ENCODE measurements at places on chromosomes 1 and 21.
A peak's percentile ranks its signal among the peaks of the same experiment; 100 is the strongest.

DNA sequence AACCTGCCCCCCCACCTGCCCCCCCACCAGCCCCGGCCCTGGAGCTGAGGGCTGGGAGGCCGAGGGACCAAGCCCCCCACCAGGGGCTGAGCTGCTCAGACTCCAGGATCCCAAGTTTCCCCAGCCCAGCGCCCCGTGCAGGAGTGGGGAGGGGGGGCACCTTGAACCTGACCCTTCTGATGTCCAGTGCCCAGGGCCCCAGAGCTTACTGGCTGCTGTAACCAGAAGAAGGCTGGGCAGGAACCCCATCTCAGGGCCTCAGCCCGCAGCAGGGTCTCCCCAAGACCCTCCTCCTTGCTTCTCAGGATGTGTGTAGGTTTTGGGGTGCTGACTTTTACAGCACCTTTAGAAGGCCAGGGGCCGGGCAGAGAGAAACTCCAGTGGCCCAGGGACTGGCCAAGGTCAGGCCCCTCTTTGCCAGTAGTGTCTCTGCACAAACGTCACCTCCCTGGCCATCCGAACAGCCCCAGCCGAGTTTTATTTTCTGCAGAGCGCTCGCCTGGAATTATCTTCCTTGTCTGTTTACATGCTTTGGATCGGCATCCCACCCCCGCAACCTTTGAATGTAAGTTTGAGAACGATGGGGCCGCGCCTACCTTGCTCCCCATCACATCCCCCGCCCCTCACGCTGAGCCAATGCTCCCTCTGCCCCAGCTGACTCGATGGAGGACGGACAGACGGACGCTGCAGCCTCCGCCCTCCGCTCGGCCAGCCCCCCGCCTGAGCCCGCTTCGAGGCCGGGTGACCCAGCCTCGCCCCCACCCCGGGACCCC lies 70.1 kb upstream of the CASZ1 start:
- peak; percentile 46 for DNase-seq

DNA sequence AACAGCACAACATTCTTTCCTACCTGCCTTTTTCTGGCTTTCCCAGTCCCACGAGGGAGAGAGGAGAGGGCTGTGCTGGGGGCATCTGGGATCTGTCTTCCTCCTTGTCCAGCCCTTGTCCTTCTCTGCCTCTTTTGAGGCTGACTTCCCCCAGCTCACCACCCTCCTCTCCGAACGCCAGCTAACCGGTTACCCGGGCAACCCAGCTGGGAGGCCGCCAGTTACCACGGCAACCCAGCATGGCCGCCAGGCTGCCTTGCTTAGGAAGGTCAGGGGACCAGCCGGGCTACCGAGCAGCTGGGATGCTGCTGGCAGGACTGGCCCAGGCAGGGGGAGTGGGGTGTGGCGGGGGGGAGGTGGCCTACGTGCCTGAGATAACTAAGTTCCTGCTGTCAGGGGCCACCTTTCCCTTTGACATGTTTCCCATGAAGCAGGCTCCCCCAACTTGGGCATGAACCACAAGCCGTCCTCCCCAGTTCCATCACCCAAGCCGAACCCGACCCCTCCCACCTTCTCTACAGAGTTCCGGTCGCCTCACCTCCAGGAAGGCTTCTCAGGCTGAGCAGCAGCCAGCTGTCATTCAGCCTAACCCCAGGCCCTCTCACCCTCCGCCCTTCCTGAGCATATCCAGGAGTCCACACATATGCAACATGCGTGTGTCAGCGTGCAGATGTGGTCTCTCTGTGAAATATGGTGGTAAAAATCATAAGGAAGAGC lies 8.7 kb downstream of the PLEKHA6 start:
- peak; percentile 62 for DNase-seq

DNA sequence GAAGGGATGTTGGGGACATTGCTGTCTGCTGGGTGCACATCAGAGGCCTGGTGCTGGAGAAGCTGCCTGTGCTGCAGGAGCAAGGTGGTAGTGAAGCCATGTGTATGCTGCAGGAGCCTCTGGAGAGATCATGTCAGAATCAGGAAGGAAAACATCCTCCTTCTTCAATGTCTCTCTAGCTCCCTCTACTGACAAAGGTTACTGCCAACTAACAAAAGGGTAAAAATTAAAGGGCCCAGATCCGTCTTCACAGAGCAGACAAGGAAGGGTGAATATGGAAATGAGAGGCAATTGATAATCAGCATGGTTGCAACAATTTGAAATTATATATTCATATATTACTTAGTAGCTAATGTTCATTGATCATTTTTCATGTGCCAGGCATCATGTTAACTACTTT lies 32.2 kb downstream of the FAM177B start:
- no peak for DNase-seq

GRCh38 chr1:167564612-167565270 lies 11.2 kb upstream of the CREG1 start:
- no peak for DNase-seq

GRCh38 chr1:25140073-25140797 lies 92.1 kb downstream of the SYF2 start:
- DNase-seq: no peak

DNA sequence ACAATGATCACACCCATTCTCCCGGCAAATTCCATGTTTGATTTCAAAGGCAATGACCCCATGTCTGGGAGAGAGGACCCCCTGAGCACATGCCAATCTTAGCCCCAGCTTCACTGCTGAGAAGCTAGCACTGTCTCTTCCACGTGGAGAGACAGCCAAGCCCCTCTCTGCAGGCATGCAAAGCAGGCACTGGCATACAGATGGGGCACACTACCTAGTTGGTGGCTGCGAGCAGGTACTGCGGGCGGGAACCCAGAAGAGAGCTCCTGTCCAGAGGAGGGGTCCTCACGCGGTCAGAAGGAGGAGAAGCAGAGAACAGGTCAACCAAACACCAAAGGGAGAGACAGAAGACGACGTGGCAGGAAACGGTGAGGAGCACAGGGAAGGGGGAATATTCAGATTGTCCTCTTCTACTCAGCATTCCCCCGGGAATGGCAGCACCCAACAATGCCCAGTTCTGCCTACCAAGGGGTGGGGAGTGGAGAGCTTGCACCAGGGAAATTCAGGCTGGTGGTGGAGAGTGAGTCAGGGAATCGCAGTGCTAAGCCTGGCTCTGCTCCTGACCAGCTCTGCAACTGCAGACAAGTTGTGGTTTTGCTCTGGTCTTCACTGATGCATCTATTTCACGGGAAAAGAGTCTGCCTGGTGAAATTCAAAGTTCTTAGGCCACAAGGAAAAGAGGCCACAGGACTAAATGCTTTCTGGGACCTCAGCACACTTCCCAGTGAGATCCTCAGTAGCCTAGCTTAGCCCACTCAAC lies 48.1 kb upstream of the GOLT1A start:
- peak; percentile 77 for DNase-seq

DNA sequence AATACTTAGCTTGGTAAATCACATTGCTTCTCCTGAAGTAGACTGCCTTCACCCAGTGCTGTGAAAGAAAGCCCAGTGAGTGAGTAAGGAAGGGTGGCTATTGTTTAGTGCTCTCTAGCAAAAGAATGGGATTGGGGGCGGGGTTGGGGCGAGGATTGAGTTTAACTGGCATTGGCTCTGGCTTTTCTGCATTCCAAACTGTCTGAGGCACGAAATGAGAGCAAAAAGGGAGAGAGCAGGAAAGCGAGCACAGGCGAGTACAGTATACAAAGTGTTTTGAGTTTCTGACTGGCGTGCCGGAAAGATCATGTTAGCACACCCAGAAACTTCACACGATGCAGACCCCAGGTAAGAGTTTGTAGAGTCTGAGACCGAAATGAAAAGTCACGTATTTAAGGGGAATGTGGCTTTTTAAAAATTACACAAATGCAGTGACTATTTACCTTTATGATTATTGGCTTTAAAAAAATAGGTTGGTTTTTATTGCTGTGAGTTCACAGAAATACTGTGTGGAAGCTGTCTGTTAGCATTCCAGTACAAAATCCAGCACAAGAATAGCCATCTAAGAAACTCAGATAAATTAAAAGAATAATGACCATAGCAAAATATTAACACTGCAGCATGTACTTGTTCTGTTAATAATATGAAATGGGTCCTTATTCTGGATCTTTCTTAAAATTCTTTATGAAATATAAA lies 155.4 kb downstream of the CLEC20A start:
- DNase-seq: peak; percentile 85

GRCh38 chr1:6776895-6777294 lies 8.4 kb upstream of the CAMTA1 start:
- no peak for DNase-seq

DNA sequence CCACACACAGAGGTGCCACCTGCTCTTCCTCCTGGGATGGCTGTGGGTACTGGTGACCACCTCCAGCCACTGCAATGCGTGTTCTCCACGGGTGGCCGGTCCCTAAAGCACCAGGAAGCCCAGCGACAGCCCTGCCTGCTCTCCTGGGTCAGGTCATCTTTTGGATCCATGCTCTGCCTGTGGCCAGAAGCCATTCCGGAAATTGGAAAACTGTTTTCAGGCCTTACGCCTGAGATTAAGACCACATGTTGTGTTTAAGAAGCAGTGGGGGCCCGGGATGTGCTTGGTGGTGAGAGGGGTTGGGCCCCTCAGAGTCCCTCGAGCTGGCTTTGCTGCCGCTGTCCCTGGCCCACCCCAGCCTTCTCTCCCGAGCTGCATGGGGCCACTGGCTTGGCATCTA lies 150.8 kb downstream of the PEX14 start:
- no peak for DNase-seq

DNA sequence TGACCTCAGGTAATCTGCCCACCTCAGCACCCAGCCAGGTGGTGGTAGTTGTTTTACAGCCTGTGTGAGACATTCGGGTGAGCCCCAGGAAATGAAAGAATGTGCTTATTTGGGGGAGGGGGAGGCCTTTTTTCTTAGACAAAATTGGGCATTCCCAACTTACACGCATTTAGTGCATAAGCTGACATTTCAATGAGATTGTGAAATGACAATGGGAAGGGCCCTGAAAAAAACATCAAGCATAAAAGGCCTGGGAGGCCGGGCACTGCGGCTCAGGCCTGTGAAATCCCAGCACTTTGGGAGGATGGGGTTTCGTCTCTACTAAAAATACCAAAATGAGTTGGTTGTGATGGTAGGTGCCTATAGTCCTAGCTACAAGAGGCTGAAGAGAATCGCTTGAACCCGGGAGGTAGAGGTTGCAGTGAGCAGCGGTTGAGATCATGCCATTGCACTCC lies 5.0 kb downstream of the GAS5 start:
- DNase-seq: no peak

- peak; percentile 41 for DNase-seq
Observed at GRCh38 chr1:48493970-48494769, 22.2 kb upstream of the SPATA6 start.

- no peak for DNase-seq
Observed at GRCh38 chr1:201633297-201633696, 94.4 kb downstream of the NAV1 start.

DNA sequence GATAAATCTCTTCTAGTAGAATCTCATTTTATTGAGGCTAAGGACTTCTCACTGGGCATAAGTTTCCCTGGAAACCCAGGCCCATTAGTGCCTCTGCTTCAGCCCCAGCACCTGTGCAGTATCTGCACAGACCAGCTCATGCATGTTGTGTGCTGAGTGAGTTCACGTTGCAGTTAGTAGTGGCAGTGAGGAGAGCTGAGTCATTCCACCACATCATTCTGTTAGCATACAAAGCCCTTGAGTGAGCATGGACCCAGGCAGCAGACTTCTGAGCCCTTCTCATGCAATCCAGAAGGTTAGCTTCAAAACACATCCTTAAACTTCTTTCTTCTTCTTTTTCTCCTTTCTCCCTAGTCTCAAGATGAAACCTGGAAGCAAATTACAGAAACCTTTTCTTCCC lies 45.8 kb upstream of the NTPCR start:
- peak; percentile 46 for DNase-seq

GRCh38 chr1:11888206-11888876 lies 29.6 kb upstream of the NPPB start:
- no peak for DNase-seq

DNA sequence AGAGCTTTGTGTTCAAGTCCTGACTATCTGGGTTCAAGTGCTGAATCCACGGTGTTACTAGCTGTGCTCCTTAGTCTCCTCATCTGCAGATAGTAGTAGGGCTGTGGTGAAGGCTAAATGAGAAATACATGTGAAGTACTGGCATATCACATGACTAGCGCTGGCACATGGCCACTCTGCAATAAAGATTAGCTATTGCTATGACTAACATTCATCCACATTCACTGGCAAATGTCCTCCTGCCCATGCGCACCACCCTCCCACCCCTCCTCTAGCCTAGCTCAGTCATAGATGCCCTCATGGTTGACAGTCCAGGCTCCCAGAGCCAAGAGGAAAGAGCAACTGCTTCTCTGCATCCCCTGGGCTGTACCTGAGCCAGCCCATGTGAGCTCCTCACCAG lies 8.5 kb upstream of the COL8A2 start:
- DNase-seq: peak; percentile 96
